ENCODE measurements at places on chromosomes 6 and 20.

DNA sequence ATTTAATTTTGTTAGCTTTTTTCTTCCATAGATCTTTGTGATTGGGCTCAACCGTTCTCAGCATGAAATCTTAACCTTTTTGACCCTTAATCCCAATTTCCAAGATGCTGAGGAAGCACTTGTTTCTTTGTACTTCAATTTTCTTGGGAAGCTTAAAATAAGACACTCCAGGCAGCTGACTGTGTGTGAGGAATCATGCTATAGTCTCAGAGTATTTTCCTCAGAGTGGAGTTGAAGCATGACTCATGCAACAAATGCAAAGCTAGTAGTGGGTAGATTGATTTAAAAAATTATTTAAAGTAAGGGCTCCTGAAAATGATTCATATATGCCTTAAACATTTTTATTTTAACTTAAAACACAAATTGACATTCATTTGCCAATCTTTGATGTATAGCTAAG, 168.7 kb downstream of the BTBD3 start:
- DNase-seq: no peak

DNA sequence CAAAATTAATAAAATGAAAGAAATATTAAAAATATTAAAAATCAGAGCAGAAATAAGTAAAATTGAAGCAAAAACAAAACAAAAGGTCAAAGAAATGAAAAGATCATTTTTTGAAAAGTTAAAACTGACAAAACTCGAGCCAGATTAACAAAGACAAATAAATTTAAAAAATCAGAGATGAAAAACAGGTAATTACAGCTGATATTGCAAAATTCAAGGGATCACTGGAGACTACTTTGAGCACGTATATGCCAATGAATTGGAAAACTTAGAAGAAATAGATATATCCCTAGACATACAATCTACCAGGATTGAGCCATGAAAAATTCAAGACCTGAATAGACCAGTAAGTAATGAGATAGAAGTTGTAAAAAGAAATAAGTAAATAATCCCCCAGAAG, 446.2 kb upstream of the EYS start:
- DNase-seq: no peak

GRCh38 chr6:152078804-152079203, 271.3 kb downstream of the ESR1 start:
- DNase-seq: no peak

DNA sequence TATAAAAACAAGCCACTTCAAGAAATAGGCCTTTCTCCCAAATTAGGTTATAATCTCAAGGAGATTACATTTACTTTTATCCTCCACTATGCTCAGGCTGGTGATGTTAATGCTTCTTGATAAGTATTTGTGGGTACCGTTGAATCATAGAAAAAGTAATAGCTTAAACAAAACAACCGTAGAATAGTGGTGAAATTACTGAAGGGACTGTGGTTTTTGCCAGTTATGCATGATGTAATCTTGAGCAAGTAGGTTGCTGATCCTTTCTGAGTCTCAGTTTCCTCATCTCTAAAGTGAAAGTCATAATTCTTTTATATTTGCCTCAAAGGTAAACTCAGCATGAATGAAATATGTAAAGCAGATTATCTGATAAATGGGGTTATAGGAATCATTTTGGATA, 187.3 kb upstream of the JAG1 start:
- peak; percentile 40 for DNase-seq

DNA sequence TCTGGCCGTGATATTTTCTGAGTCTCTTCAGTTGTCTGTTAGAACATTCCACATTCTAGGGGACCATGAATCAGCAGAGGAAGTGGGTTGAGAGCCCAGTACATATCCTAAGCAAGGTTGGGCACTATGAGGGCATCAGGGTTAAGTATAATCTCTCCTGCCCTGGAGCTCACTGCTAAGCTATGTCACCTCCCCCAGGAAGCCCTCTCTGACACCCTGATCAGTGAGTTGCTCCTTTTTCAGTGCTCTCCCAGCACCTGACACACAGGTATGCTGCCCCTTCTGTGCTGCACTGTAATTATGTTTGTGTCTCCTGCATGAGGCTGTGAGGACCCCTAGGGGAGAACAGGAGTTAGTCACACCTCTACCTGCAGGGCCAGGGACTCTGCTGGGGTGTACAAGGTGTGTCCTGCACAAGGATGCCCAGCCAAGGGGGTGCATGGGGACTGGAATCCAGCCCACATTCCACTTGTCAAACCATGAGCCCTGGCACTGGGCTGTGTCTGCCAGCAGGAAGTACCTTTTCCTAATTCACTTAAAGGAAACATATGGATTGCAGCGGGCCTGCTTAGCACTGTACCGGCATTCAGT, 3.9 kb downstream of the RAB44 start:
- peak; percentile 27 for DNase-seq

- peak; percentile 70 for DNase-seq
These were observed 137.6 kb downstream of the ZDHHC14 start for GRCh38 chr6:157518397-157519250.

- no peak for DNase-seq
These were observed 86.7 kb upstream of the F13A1 start for GRCh38 chr6:6407071-6407741.

DNA sequence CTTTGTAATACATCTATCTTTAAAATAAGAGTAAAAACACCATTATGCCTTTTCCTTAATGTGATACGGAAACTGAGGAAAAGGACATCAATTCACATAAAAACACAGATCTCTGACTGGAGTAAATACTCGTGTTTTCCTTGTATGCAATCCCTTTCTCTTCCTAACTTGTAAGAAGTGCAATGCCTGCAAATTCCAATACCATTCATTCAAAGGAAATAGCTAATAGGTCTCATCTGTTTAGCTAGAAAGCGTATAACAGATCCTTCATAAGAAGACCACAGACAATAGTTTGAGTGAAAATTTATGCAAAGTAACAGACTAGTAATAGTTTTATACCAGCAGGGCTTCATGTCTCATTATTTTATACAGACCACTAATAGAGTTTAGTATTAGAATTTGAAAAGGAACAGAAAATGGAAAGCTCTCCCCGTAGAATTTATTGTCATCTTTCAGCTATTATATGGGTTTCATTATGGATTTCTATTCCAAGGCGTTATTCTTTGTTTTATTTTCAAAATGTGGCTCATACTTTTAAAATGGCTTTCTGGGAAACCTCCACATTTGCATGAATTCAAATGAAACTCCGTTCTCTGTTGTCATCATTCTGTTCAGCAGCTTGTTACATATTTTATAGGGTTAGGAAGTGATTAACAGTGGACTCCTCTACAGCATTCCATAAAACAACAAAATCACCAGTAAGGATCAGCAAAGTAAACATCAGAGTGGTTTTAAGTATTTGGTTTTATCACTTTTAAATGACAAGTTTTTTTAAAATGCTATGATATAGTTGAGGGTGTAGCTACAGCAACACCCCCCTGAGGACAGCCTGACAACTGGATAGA, 186.7 kb downstream of the BTBD9 start:
- DNase-seq: no peak

- DNase-seq: no peak
These were observed 61.6 kb downstream of the TRDN start for GRCh38 chr6:123575188-123575587.

DNA sequence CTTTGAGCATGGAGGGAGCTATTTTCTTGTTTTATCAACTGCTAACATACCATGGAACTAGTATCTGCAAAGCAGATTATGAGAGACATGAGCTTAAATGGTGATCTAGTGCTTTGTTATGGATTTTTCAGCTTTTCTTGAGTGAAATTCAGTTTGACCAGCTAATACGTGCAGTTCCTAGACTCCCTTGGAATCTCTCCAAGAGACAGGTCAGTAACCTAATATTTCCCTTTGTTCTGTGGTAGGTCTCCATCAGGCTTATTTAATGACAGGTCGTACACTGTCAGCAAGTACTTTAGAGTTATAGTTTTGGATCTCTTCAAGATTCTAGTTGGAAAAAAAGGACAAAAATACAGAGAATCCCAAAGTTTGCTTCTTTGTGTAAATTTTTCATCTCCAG, 43.9 kb downstream of the HDAC2 start:
- no peak for DNase-seq

- peak; percentile 30 for DNase-seq
These were observed 1.1 kb upstream of the MBOAT1 start for GRCh38 chr6:20213271-20213798.

DNA sequence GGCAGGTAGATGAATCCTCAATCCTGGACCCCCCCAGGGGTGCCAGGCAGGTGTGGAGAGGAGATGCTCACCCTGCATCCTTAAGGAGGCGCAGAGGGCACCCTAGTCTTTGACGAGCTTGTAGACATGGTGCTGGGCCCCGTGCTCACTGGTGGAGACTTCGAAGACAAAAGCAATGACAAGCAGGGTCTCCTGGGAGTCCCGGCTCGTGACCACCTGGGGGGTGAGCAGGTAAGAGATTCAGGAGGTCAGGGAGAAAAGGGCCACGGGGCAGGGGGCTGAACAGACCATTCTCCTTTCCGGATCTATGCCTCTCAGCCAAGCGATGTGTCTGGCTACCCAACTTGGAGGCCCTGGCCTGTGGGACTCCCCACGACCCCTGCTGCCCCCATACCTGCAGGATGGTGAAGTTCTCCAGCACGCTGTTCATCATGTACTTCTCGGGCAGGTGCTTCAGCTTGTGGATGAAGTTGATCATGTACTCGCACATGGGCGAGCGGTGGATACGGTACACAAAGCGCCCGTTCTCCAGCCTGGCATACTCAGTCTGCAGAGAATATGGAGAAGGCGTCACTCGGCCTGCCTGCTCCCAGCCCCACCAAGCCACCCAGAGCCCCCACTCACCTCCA, 6.9 kb downstream of the RPL10A start:
- no peak for DNase-seq
